ENCODE measurements at places on chromosomes 3 and 15.

GRCh38 chr3:102059145-102059943 lies 210.0 kb downstream of the NFKBIZ start:
- peaks cover 2% of the 10 kb centered on the region for H3K4me1 ChIP-seq
- no peak overlapping the region for H3K4me3 ChIP-seq
- H3K27ac ChIP-seq, result no peak overlapping the region
- no peak for DNase-seq

- H3K4me3 ChIP-seq, result no peak overlapping the region
- no peak overlapping the region for H3K27ac ChIP-seq
- DNase-seq, result no peak
- H3K36me3 ChIP-seq, result no peaks in the 10 kb centered on the region
These were observed 29.4 kb downstream of the STARD5 start for GRCh38 chr15:81294516-81294880.

- no peak overlapping the region for H3K4me3 ChIP-seq
- no peak overlapping the region for H3K27ac ChIP-seq
- H3K36me3 ChIP-seq, result no peaks in the 10 kb centered on the region
- no peak for DNase-seq
- H3K27me3 ChIP-seq, result no peaks in the 10 kb centered on the region
- H3K4me1 ChIP-seq, result no peaks in the 10 kb centered on the region
These were observed 363.1 kb upstream of the PLSCR5 start for GRCh38 chr3:146968204-146968651.

- DNase-seq, result no peak
- H3K4me3 ChIP-seq, result no peak overlapping the region
- no peaks in the 10 kb centered on the region for H3K4me1 ChIP-seq
- H3K36me3 ChIP-seq, result no peaks in the 10 kb centered on the region
- H3K27me3 ChIP-seq, result no peaks in the 10 kb centered on the region
These were observed 32.3 kb downstream of the NOX5 start for GRCh38 chr15:69046781-69047180.

DNA sequence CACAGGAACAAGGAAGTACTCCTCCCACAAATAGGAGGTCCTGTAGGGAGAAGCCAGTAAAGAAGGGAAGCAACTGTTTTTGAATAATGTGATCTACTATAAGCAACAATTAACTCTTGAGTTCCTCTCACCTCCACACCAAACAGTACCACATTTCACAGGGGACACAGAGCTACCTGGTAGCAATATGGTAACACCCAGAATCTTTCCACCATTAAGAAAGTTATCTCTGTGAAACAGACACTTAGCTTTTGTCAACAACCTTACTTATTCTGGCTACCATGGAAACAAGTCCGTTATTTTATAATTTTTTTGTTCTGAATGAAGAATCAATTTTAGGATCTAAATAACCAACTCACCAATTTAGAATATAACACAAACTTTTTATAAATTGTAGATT lies 49.5 kb downstream of the TBL1XR1 start:
- no peak overlapping the region for H3K27ac ChIP-seq
- H3K27me3 ChIP-seq, result no peaks in the 10 kb centered on the region
- H3K4me1 ChIP-seq, result peaks cover 16% of the 10 kb centered on the region
- DNase-seq, result no peak

Data from ovary (tissue), 10 donors.